Kidney capillary endothelial cell (primary cell): ENCODE measurements at places on chromosomes 12 and 14.

- peak; percentile 14 for DNase-seq
Observed at GRCh38 chr12:26195250-26195640, at the start of gene SSPN. Gene SSPN (plus strand): TSS chr12:26195573. CDS start chr12:26195673, 100 bp downstream.

GRCh38 chr14:75720842-75721498 is 59.9 kb downstream of the TTLL5 start:
- DNase-seq: no peak

DNA sequence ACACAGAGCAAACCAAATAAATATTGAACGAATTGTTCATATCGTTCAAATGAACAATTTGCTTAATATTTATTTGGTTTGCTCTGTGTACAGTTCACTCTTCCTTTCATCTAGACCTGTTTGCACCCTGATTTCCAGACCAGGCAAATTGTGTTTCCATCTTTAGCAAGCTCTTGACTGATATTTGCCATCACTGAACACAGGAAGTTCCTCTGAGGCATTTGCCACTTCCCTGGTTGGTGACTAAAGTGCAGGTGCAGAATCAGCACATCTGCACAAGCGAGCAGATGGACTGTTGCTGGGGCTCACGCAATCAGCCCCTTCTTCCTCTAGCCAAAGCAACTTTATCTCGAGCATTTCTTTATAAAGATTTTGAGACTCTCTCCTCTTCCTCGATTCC is 112.9 kb downstream of the DAAM1 start:
- peak; percentile 49 for DNase-seq

DNA sequence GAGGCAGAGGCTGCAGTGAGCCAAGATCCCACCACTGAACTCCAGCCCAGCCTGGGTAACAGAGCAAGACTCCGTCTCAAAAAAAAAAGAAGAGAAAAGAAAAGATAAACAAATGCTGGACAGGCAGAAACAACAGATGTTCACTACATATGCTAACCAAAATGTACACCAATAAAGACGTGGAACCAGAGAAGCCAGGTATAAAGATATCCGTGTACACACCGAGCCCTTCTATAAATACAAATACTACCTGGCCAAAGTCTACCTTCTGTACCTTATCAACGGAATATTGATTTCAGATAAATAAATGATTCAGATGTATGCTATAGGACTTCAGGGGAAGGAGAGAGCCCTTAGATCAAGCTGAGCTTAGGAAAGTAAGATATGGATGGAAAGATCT is 10.8 kb upstream of the KRT8 start:
- DNase-seq: no peak

DNA sequence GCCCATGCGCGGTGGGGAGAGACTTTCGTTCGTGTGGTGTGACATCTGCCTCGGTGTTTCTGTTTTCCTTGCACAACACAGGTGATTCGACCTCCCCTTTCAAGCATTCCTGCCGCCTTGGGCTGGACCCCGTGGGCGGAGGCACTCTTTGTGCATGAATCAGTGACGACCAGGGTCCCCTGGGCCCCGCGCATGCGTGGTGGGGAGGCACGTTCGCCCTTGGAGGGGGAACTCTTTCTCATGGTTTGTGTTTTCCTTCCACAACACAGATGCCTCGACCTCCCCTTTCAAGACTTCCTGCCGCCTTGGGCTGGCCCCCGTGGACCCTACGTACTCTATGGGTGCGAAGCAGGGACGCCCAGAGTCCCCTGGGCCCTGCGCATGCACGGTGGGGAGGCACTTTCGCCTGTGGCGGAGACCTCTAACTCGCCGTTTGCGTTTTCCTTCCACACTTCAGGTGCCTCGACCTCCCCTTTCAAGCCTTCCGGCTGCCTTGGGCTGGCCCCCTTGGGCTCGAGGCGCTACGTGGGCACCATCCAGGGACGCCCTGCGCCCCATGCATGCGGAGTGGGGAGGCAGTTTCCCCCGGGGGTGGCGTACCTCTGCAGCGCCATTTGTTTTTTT is 340.9 kb downstream of the ALG10 start:
- DNase-seq: no peak

DNA sequence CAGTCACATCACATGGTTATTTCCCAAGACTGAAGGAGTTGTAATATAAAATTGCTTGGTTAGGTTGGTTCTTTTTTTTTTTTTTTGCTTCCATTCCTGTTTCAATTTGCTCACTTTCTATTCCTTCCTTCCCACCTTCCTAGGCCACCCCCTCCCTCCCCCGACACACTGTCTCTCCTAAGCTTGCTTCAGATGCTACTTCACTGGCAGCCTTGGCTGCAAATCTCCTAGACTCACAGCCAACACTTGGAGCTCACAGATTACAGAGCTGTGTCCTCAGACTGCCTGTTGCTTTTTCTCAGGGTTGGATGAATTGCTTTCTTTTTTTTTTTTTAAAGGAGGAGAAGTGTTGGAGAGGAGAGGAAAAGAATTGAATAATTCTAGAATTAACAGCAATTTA is 77.3 kb upstream of the GRIN2B start:
- no peak for DNase-seq

- DNase-seq: no peak
Observed at GRCh38 chr14:37363661-37364060, 165.9 kb downstream of the MIPOL1 start.

DNA sequence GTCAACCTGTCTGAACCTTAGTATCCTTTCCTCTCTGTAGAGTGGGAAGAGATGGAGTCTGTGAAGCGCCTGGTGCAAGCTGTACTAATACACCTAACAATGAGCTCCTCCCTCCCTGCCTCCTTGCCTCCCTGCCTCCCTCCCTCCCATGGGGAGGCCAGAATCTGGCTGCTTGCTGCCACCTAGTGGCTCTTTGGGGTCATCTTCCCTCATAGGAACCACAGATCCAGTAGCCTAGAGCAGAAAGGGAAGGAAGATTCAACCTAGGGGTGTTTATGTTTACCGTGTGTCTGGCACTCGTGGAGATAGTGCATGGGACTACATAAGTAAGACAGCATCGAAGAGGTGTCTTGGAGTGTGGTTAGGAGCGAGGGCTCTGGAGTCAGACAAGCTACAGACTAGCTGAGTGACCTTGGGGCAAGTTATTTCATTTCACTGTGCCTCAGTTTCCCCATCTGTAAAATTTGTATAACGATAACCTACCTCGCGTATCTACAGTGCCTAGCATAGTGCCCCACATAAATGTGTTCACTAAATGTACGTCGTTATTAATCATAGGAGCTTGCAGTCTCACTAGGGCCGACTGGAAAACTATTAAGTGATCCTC is 35.5 kb upstream of the TSPAN9 start:
- DNase-seq: peak; percentile 73

DNA sequence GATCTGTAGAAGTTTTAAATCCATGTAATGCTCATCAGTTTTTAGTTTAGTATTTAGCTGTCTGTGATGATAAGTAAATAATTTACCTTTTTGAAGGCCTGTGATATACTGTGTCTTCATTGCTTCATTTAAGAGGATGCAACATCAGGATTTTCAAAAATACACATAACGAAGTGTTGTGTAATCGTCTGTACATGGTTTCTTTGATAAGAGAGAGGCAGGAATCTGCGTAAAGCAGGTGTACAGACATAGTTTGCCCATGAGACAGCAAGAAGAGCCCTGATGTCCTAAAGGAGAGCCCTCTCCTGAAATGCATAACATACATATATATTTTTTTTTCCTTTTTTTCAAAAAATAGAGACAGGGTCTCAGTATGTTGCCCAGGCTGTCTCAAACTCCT is 44.8 kb downstream of the RASSF3 start:
- DNase-seq: no peak

DNA sequence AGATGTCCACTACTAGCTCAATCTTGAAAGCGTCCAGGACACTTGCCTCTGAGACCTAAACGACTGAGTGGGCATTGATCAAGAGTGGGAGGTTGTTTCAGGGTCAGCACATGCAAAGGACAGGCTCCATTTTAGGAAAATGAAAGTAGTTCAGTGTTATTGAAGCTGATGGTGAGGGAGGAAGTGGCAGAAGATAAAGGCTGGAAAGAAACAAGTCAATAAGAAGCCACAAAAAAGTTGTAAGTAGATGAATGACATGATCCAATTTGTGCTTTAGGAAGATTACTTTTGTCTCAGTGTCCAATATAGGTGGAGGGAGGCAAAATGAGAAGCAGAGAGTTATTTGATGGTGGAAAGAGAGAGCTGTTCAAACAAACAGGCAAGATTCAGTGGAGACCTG is 22.0 kb downstream of the GPR65 start:
- DNase-seq: no peak

DNA sequence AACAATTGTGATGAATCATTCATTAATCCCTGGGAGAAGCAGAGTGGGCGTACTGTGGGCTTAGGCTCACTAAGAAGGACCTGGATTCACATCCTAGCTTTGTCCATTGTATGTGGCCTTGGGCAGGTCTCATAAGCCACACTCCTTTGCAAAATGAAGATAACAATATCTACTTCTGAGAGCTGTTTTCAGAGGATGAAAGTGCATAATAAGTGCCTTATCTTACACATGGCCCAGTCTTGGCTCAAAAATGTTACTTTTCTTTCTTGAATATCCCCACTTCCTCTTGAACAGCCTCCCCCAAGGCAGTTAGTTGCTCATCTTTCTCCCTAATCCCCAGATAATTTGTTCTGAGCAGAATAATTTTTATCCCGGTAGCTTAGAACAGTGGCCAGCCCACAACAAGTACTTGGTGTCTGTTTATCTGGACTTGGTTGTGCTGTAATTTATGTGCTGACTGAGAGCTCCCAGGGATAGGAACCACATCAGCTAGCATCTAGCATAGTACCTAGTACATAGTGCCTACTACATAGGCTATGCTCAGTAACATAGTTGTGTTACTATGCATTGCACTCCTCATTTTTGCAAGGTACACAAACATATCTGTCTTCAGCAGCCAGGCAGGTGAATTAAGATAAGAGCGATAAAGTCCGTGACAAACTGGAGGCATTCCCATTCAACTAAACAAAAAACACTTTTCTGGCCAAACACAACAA is 61.7 kb upstream of the NUDT4 start:
- DNase-seq: no peak

DNA sequence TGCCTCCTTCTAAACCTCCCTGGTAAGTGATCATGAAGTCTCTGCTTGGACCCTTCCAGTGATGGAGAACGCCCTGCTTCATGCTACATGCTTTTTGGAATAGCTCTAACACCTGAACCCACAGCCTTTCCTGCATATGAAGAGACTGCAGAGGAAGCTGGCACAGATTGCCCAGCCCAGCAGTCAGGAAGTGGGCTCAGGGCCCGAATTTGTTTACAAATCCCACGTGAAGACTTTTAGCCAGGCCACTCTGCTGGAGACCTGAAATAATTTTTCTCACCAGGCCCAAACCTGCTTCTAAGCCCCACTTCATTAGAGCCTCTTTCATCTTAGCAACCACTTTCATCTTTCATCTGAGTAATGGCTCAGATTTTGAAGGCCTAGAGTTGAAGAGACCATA is 22.9 kb downstream of the RTN1 start:
- no peak for DNase-seq

DNA sequence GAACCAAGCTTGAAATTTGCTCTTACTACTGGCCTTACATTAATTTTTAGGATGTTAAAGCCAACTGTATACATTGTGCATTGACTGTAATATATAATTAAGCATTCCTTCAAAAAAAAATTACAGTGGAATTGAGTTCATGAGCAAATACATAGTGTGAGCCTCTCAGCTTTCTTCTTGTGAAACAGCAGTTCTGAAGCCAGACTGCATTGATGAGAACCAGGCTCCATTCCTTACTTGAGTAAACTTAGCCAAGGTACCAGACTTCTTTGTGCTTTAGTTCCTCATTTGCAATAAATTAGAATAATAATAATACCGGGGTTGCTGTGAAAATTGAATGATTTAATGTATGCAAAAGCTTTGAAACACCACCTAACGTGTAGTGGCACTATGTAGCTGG is 169.5 kb downstream of the ANO4 start:
- DNase-seq: no peak

- DNase-seq: no peak
Observed at GRCh38 chr12:87329076-87329863, 699.9 kb downstream of the C12orf50 start.

GRCh38 chr14:54354096-54354495 is 42.7 kb upstream of the CDKN3 start:
- no peak for DNase-seq

DNA sequence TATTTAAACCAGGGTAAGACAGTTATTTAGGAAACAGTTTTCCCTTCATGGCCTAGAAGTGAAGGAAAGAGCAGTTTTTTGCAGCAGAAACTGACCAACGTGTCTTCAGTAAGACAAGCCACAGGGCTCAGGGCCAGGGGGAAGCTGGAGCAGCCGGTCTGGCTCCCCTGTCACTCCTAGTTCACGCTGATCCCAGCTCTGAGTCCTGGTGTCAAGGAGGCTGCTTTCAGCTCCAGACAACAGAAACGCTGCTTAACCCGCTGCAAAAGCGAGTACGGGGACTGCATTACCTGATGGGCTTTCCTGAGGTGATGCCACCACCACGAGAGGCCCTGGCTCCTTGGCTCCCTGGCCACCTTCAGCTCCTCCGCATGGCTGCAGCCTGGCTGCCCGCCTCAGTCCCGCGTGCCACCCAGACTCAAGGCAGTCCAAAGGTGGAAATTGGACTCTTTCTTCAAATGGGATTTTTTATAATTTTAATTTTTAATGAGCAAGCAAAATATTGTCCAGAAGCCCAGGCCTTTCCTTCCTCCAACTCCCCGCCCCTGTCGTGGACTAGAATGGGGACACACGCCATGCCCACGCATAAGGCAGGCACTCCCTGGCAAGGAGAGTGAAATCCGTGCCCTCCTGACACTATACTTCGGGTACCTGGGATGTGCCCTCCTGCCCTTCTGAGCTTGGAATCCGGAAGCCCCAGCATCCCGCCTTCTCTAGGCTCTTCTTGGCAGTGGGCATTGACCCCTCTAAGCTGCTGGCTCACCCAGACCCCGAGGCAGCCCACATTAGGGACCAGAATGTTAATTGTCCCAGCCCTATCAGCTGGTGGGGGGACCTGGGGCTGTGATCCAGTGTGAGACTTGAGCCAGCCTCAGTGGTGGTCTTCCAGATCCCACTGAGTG is 85.0 kb downstream of the PAPOLA start:
- no peak for DNase-seq

DNA sequence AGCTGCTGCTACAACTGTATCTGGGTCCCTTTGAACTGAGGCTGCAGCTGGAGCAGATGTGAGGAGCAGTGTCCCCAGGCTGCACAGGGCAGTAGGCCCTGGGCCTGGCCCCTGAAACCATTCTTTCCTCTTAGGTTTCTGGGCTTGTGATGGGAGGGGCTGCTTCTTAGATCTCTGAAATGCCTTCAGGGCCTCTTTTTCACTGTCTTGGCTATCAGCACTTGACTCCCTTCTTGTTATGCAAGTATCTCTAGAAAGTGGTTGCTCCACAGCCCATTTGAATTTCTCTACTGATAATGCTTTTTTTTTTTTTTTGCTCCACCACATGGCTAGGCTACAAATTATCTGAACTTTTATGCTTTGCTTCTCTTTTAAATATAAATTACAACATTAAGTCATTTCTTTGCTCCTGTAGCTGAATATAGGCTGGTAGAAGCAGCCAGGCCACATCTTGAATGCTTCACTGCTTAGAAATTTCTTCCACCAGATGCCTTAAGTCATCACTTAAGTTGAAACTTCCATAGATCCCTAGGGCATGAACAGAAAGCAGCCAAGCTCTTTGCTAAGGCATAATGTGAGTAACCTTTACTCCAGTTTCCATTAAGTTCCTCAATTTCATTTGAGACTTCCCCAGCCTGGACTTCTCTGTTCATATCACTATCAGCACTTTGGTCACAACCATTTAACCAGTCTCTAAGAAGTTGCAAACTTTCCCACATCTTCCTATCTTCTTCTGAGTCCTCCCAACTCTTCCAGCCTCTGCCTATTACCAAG is 41.1 kb downstream of the ACSM4 start:
- DNase-seq: no peak
